MV-4-11 (cell line): ENCODE measurements at places on chromosomes 3 and 15.
A peak's percentile ranks its signal among the peaks of the same experiment; 100 is the strongest.

DNA sequence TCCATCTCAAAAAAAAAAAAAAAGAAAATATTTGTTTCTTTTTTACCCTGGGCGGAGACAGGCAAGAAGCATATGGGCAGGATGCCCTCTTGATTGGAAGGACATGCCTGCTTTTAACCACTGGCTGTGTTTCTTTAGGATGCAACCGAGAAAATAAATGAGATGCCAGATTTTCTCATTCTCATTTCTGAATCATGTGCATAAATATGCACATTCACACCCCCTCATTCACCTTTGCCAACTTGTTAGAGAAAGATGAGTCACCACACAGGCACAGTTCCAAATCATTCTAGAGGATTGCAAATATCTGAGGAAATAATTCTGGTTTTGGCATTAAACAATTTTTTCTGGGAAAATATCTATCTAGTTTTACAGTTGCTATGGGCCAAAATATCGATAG is 3.3 kb downstream of the LIPH start:
- DNase-seq, result no peak

DNA sequence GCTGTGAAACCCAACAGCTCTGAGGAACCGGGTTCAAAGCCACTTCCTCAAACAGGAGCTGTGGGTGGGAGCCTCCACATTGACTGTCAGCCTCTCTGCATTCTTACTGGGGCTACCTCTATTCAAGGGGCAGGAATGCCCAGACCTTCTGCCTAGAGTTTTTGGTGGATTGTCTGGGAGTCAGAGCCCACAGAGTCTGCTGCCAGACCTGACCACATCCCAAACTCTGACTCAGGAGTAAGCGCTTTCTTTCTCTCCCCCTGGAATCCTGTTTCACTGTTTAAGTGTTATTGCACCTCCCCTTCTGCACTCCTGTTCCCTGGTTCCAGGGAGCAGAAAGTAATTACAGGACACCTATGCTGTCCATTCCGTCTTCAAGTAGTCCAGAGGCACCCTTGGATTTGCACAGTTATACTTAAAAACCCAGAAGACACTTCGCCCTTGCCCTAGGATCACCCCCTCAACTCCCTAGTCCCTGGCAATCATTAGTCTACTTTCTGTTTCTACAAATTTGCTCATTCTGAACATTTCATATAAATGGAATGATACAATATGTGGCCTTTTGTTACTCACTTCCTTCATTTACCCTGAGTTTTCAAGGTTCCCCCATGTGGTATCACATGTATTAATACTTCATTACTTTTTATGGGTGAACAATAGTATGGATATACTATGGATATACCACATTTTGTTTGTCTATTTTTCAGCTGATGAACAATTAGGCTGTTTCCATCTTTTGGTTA is 37.9 kb upstream of the TJP1 start:
- no peak for DNase-seq

GRCh38 chr15:88400591-88401250 is 66.5 kb downstream of the MRPL46 start:
- no peak for DNase-seq

GRCh38 chr3:46948830-46949671 is 27.5 kb downstream of the CCDC12 start:
- peak; percentile 77 for DNase-seq

DNA sequence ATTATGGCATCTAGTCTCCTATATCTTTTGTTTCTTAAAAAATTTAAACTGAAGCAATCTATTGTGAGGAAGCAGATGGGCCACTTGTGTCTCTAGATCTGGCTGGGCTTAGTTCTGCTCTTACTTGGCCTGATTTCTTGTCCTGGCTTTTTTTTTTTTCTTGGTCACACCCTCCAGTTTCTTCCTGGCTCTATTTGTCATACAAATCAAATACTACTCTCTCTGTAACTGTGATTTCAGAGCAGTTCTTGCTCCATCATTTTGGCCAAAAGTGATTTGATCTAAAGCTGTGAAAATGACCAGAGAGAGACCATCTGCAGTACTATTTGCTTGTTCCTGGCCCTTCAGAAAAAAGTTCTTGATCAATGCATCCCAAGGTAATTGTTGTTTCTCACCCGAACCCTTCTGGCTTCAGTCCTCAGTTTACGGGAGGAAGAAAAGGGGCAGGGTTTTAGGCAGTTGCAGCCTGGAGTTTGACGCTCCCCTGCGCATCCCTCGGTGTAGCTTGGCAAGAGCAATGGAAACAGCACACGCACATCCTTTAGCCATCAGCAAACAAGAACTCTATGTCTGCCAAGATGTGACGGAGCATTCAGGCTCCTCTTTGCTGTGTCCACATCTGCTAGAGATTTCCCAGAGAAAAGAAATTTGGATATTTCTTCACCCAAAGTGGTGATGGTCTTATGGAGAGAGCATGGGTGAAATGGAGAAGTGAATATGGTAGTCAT is 31.6 kb downstream of the CHST2 start:
- no peak for DNase-seq

GRCh38 chr3:42247576-42248027 is 18.4 kb downstream of the CCK start:
- DNase-seq, result peak; percentile 43

DNA sequence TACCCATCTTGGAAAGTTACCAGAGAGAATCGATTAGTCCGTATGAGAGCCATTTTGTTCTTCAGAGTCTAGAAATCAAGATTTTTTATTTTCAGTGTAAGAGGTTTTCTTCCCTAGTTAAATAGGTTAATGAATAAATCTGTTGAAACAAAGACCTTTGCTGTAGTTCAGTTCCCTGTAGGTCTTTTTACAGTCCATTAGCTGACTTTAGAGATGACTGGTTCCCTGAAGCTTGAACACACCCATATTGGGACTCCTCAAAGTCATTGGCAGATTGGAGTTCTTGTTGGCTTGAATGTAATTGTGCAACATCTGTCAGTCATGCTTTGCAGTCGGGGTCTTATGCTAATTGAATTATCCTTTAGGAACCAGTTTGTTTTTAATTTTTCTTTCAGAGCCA is 45.3 kb downstream of the SEMA6D start:
- no peak for DNase-seq

DNA sequence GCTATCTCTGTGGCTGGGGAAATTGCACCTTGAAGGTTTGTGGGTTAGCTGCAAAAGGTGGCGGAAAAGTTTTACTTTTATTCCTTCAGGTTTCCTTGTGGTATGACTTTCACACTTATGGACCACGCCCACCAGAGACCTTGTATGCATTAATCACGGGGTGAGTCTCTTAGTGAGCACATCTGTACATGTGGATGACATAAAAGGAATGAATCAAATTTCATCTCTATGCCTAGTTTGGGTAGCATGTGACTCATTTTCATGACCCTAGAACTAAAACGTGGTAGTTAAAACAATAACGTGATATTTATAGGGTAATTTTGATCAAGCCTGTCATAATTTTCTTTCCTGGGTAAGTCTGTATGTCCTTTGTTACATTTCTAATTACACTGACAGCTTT is 141.7 kb downstream of the PDCD6IP start:
- DNase-seq, result no peak

DNA sequence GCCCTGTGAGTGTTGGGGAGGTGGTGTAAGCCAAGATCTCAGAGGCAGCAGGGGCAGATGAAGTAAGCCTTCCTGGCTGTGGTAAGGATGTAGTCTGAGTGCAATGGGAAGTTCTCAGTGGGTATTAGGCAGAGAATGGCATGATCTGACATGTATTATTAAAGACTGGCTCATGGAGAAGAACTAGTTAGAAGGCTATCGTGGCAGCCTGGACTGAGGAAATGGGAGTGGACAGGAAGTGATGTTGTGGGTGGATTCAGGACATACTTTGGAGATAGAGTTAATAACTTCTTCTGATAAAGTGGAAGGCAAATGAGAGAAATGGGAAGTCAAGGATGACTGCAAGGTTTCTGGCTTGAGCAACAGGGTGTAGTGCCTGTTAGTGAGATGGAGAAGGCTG is 250.9 kb upstream of the CFAP20DC start:
- peak; percentile 77 for DNase-seq

DNA sequence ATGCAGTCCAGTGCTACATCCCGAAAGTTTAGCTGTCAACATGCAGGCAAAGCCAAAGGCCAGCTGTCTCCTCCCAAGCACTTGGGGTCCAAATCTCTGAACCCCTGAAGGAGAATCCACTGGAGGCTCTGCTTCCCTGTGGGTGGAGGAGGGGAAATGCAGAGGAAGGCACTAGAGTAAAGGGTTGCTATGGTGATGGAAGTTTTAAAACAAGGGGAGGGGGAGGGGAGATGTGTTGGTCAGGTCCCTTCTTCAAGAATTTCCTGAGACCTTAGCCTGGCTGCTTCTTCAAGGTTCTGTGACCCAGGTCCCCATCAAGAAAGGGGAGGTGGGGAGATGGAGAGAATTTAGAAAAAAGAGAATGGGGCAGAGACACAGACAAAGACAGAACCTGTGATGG is 2.3 kb downstream of the CAMKV start:
- DNase-seq, result no peak

DNA sequence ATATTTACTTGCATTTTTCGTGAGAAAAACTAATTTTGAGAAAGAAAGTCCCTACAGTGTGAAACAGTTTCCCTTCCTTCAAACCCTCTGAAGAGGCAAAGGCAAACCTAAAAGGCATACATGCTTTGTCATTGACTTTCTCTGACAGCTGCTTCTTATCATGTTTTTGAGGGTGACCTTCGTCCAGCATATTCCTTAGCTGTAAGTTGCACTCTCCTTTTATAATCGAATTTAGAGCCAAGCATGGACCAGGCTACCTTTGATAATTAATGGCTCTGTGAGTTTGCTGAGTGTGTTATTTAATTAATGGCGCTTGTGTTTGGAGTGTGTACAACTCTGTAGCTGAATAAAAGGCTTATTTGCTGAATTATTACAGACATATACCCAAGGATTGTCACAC is 684.2 kb upstream of the CFAP20DC start:
- no peak for DNase-seq

DNA sequence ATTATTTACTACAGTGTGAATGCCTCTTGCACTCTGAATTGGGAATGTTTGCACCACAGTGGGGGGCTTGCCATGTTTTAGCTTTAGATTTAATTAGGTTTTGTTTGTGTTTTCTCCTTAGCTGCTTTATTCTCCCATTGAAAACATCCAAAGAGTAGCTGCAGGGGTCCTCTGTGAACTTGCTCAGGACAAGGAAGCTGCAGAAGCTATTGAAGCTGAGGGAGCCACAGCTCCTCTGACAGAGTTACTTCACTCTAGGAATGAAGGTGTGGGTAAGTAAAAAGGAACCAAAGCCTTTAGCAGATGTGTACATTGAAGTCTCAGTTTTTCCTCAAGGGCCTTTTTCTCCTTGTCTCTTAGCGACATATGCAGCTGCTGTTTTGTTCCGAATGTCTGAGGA is 36.9 kb downstream of the CTNNB1 start:
- DNase-seq, result no peak

DNA sequence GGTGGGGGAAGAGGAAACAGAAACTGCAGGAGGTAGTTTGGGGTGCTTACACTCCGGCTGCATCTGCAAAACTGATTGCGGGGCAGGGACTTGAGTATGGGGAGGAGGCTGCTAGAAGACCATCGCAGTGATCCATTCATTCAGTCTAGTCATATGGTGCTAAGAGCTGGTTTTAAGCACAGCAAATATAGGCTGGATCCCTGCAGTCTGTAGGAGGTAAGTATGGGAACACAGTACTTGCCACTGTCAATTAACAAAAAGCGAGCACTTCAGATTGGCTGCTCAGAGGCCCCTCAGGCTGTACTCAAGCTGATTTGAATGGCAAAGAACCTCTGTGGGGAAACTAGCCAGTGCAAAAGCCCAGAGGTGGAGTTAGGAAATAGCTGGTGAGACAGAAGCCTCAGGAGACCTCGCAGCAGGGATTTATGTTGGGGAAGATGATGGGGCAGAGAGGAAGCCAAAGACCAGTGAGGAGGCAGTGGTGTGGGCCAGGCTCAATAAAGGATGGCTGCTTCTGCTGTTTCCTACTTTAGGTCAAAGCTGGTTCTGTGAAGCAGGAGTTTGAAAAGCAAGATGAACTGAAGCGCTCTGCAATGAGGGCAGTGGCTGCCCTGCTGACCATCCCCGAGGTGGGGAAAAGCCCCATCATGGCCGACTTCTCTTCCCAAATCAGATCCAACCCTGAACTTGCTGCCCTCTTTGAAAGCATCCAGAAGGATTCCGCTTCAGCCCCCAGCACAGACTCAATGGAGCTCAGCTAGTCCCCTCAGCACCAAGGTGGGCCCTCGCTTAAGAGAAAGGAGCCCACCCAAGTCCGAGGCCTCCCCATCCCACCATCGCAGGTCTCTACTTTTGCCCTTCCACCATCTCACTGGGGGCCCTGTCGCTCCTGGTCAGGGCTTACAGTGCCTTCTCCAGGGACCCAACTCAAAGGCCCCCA is 7.9 kb downstream of the RPL32 start:
- DNase-seq, result peak; percentile 9

DNA sequence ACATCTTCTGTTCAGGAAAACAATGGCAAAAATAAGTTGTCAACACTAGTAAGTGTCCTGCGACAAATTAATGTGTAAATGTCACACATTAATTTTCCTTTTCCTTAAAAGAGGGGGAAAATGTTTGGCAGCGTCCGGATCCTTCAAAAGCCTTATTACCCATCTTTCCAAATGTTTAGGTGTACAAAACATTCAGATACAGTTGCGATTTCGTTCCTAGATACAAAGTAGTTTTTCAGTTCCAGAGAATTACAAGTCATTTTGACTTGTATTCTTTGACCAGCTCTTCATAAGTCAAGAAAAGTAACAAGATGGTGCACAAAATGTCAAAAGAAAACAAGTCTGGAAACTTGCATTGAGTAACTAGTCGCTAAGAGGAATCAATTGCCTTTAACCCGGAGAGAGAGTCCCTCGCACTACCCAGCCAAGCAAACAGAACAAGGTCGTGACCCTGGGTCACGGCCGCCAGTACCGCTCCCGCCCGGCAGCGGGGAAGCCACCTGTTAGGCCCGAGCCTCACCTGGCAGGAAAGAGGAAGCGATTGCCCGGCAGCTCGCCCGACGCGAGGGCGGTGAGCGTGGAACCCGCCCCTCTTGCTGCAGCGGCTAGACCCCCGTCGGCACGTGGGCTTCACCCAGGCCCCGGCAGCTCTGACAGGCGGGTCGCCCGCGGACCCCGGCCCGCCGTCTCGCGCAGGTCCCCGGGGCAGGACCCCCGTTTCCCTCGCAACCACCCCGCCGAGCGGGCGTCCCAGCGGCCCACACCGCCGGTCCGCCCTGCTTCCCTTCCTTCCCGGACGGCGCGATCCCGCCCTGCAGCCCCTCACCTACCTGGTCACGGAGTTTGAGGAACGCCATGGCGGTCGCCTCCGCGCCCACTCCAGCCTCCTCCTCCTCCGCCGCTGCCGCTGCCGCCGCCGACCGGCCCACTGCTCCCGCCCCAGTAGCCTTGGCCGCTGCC is 61.0 kb upstream of the ANKRD28 start:
- peak; percentile 23 for DNase-seq

GRCh38 chr3:131543714-131544113 is 40.9 kb upstream of the MRPL3 start:
- no peak for DNase-seq

DNA sequence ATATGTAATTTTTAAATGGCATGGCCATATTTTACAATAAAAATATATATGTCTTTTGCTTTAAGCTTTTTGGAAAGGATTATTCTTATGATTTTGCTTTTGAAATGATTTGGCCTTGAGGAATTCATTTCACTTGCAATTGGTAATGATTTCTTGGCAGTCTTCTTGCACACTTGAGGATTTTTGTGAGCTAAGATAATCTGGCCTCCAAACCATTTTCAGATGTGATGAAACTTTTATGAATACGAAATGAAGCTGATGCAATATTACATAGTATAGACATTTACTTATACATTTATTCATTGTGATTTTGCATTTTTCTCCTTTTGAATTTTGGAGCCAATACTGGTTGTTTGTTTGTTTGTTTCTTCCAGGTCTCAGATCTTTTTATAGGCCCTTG is 6.4 kb upstream of the SH2D7 start:
- DNase-seq, result peak; percentile 13

- DNase-seq, result peak; percentile 68
Measured at GRCh38 chr15:72809329-72809728, 25.8 kb upstream of the ADPGK start.
